ENCODE measurements at places on chromosomes 7 and 10.

GRCh38 chr10:109902992-109903947, 20.0 kb downstream of the XPNPEP1 start:
- no peak for DNase-seq

GRCh38 chr10:103546401-103546800, 52.9 kb downstream of the NEURL1 start:
- no peak for DNase-seq

DNA sequence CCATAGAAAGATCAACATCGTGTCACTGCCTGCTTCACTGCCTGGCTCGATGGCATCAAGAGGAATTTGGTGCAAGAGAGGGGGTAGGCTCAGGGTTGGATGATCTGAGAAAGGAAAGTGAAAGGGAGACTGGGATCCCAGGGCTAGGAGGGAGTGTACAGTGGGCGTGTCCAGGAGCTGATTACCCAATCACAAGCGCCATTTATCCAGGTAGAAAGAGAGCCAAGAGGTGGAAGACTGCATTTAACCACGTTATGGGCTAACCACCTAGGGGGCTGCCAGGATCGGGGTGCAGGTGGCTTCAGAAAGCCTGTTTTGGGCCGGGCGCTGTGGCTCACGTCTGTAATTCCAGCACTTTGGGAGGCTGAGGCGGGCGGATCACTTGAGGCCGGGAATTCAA, 10.3 kb downstream of the PODXL start:
- DNase-seq = no peak

DNA sequence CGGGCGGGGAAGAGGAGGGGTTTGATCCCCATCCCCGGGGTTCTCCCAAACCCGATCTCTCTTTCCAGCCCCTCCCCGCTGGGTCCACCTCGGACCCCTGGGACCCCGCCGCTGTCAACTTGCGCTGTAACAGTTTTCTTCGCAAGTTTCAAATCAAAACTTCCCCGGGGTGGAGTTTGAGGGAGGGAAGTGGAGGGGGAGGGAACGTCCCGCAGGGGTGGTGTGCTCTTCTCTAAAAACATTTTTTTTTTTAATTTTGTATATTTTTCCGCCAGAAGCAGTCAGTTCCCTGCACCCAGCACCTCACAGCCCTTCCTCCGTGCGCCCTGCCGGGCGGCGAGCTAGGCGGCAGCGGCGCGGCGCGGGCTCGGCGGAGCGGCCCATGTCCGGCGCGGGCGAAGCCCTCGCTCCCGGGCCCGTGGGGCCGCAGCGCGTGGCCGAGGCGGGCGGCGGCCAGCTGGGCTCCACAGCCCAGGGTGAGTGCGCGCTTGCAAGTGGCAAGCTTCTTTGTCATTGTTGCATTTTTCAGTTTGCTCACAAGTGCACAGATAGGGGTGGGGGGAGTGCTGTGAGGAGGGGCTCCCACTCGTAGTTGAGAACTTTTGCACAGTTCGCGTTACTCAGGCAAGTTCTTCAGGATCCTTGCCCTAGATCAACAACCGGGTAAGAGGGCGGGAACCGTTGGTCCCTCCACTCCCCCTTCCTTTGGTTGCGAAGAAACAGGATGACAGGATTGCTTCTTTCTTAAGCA, 933 bp downstream of the MDFIC start:
- peak; percentile 29 for DNase-seq

- DNase-seq = no peak
These were observed 2.3 kb downstream of the IGF2BP3 start for GRCh38 chr7:23467806-23468525.

- peak; percentile 16 for DNase-seq
These were observed 39.9 kb downstream of the TOMM7 start for GRCh38 chr7:22782616-22783232.

Measured in stimulated activated CD8-positive, alpha-beta memory T cell treated with anti-CD3 and anti-CD28 coated beads, Interleukin-4, amount 100 ng/mL, for 4 hours (primary cell).